ENCODE measurements at places on chromosomes 12 and 14.
A peak's percentile ranks its signal among the peaks of the same experiment; 100 is the strongest.

DNA sequence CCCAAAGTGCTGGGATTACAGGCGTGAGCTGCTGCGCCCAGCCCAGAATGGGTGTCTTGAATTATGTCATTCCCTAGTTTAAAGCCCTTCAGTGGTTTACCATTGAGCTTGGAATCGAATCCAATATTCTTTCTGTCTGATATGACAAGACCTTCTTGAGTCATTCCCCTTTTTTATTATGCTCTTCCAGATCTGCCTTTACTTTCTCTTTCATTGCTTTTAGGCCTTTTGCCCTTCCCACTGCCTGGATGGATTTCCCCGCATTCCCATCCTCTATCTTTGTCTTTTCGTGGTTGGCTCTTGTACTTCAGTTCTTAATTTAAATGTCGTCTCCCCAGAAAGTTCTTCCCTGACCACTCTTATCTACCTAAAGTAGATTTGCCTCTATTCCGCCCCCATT is 1.6 kb downstream of the TRAFD1 start:
- no peak for DNase-seq

DNA sequence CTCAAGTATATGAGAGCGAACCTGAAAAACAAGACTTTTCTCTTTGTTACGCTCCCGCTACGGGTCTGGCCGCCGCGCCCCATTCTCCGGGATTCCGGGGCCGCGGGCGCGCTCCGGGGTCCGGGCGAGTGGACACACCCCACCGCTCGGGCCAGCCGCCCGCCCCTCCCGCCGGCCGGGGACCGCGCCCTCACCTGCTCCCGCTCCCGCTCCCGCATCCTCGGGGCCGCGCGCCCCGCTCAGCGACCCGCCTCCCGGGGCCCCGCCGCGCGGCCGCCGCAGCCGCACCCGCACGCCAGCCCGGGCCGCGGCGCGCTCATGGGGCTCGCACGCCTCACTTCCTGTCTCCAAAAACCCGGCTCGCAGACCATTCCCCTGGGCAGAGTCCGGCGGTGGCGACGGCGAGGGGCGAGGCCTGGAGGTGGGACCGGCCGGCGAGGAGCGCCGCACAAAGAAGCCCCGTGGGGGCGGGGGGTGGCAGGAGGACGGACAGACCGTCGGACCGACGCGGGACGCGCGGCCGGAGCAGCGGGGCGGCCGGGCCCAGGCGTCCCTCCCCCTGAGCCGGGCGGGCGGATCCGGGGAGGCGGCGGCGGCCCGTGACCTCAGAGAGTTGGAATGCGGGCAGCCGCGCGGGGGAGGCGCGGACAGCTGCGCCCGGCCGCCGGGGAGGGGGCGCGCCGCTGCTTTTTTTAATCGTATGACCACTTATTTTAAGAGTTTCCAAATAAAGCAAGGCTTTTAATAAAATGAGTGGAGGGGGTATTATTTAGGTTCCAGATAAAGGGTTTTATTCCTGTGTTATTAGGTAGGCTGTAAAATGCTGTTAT is at the start of gene PTPN21:
TSS of gene PTPN21 (minus strand) at position 551 of the 830 bp plus-strand sequence. CDS start 4,590 bp downstream, outside the sequence.
- DNase-seq, result peak; percentile 62

DNA sequence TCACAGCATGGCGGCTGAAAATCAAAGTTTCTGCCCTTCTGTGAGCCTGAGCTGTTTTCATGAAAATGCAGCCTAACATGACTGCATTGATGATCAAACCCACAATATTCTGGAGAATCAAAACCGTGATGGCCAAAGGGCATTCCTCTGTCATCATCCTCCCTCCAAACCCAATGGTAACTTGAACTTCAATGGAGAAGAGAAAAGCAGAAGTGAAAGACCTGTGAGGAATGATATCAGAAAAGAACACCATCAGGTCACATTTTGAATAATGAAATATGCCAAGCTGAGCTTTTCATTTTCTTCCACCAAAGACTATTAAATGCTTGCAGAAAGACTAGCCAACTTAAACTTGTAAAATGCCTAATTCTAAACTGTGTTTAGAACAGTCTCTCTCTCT is 8.1 kb downstream of the KCNJ8 start:
- no peak for DNase-seq

- no peak for DNase-seq
These were observed 12.5 kb downstream of the NRXN3 start for GRCh38 chr14:78182722-78183121.

DNA sequence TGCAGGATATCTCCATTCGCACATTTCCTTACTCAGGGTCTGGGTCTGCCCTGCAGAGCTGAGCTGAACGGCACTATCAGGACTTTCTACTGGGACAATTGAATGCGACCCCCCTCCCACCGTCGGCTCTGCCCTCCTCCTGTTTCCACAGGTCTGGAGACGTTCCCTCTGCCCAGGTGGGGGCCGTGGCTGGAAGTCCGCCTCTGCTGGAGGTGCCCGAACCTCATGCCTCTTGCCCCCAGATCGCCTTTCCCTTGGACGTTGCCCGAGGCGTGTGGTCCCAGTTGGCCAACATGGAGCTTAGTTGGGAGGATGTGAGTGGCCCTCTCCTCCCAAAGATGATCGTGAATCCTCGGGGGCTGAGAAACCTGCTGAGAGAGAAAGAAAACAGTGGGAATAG is 21.2 kb upstream of the KLC1 start:
- peak; percentile 23 for DNase-seq

DNA sequence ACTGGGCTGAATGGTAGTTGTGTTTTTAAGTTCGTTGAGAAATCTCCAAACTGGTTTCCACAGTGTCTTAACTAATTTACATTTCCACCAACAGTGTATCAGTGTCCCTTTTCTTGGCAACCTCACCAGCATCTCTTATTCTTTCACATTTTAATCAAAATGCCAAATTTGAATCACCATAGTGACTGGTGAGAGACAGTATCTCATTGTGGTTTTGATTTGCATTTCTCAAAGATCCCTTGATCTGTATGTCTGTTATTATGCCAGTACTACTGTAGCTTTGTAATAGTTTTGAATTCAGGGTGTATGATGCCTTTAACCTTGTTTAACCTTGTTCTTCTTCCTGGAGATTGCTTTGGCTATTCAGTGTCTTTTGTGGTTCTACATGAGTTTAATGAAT is 2.2 kb upstream of the EIF2S3B start:
- DNase-seq, result no peak

- no peak for DNase-seq
These were observed 120.7 kb upstream of the PWP1 start for GRCh38 chr12:107564946-107565345.

DNA sequence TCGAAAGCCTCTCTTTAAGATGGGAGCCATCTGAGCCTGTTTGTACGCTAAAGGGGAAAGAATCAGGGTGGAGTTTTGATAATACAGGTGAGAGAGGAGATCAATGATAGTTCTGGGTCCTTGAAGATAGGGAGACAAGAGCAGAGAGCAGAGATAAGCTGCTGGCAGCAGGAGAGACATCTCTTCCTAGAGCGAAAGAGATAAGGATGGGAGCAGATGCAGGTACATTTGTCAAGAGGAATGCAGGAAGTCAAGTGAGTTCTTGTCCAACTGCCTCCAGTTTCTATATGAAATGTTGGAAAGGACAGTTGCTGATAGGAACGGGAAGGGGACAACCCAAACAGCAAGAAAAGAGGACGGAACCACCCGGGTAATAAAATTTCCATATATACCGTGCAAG is 24.7 kb upstream of the HIF1A start:
- no peak for DNase-seq

- no peak for DNase-seq
These were observed 63.7 kb upstream of the IFNG-AS1 start for GRCh38 chr12:67925552-67925951.

- no peak for DNase-seq
These were observed 272.0 kb downstream of the AKAP6 start for GRCh38 chr14:32601069-32601468.

DNA sequence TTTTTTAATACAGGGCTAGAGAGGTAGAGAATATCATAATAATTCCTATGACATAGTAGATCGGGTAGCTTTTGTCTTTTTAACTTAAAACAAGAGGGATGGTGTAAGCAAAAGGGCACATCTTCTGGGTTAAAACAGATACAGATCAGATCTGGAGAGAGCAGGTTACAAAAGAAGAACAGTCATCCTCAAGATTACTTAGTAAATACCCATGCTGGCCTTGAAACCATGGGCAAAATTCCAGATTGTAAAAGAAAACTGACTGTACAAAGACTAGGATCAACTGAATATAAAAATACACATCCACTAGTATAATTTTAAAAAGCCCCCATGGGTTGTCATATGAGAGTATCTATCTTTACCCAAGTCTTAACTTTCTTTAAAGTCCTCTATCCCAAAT is 76.7 kb downstream of the MED13L start:
- no peak for DNase-seq

DNA sequence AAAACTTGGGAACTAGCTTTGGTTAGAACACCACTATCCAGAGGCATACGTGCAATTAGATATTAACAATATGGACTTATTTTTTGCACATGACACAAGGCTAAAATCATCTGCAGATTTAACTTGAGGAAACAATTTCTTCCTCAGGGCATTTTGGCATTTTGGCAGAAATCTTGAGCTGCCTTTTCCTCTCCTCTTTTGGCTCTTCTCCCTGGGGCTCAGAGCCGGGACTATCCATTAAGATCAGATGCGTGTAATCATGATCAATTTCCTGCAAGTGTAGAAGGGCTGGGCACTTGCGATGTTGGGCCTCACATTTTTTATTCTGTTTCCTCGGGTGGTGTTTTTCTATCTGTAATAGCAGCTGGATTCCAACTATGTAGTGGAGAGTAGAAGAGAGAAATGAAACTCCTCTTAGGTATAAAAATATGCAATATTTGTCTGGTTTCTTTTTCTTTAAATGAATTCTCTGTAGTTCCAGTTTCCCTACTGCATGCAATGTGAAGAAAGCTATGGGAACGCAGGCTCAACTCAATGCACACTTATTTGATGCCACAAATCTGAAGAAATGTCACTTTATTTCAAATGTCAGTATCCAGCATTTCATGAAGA is 1010.8 kb downstream of the FLRT2 start:
- DNase-seq, result no peak

GRCh38 chr14:102103062-102103695 is 16.3 kb upstream of the HSP90AA1 start:
- DNase-seq, result no peak

- no peak for DNase-seq
These were observed 74.6 kb downstream of the CIT start for GRCh38 chr12:119802472-119802871.

- DNase-seq, result no peak
These were observed 5.9 kb downstream of the DHRS2 start for GRCh38 chr14:23641915-23642588.

GRCh38 chr12:52524898-52525591 is 4.9 kb upstream of the KRT5 start:
- DNase-seq, result no peak

DNA sequence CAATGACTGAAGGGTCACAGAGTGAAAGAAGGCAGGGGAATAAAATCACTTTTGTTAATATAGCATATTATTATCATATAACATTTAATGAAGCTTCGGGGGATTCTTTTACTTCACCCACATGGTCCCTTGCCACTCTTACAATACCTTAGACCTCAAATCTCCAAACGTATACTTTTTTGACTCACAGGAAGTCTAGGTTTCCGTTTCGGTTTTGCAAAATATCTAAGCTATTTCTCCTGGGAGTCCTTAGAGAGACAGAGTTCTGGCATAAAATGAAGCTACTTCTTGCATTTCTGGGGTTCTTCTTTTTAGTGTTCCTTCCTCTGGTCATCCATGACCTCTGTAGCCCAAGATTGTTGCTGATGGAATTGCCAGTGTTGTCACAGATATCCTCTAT is 590.5 kb upstream of the ATP2B1 start:
- DNase-seq, result peak; percentile 24

DNA sequence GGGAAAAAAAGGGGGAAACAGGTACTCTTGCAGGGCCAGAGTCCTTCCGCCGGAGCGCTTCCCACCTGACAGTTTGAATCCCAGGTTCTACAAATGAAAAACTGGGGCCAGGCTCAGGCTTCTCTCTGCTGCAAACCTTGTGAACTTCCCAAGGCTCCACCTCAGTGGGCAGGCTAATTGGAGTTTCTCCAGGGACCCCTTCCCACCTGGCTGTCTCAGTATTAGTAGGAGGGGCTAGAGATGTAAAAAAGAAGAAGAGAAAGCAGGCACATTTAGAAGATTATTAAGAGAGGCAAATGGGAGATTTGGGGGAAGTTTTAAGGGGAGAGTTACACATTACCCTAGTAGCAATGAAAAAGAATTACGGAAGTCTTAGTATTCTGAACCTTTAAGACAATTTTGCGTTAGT is 20.0 kb upstream of the CLEC2D start:
- no peak for DNase-seq

DNA sequence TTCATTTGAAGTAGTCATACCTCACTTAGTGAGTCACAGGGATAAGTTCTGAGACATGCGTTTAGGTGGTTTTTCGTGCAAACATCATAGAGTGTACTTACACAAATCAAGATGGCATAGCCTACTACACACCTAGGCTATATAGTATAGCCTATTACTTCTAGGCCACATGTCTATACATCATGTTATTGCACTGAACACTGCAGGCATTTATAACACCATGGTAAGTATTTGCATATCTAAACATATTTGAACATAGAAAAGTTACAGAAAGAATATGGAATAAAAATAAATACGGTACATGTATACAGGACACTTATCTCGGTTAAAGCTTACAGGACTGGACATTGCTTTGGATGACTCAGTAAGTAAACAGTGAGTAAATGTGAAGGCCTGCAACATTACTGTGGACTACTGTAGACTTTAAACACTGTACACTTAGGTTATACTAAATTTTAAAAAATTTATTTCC is 670.6 kb downstream of the SLC16A7 start:
- no peak for DNase-seq

Measured in GM13976 (cell line).